SJSA1 (cell line): ENCODE measurements at places on chromosomes 6 and 20.

GRCh38 chr6:121630716-121631115, 195.3 kb downstream of the GJA1 start:
- no peak for DNase-seq

GRCh38 chr6:47042275-47042791, at the start of gene ADGRF1:
Gene ADGRF1, minus strand, starts transcription at chr6:47042332. Its CDS starts 13,271 bp downstream, at chr6:47029061.
- no peak for DNase-seq

- no peak for DNase-seq
Observed at GRCh38 chr6:113358063-113358583, 499.0 kb upstream of the MARCKS start.

- DNase-seq, result peak; percentile 16
Observed at GRCh38 chr6:167409694-167410093, 84.8 kb downstream of the TTLL2 start.

DNA sequence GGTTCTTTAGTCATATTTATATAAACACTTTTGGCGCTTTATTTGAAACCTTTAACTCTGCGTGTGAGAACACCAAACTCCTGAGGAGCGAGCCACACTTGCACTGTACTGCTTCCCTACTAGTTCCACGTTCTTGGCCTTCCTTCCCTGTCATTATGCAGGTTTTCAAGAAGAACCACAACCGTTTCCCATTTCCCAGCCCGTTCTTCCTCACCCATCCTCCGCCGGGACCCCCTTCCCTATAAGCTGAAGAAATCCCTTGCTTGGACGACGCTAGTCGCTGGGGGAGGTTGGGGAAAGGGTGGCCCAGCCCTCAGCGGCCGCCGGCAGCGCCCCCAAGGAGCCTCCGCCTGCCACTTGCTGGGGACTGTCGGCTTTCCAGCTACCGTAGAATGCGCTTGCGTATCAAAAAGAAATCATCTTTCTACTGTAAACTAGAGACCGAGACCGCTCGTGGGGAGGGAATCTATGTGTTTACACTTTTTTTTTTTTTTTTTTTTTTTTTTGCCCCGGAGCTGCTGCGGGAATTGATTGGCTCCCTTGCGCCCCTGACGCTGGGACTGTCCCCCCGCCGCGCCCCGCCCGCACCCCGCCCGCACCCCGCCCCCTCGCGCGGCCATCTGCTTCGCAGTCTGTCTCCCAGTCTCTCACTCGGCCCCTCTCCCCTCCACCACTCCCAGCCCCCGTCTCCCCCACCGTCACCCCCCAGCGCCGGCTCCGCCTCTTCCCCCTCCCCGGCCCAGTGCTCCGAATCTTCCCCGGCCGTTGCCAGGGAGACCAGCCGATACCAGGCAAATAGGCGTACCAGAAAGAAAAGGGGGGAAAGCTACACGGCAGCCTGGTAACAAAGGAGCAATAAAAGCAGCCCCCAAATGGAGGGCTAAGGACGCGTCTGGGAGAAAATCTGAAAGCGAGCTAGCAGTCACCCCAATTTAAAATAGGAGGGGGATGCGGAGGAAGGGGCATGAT, 2.3 kb upstream of the MARCKS start:
- DNase-seq, result peak; percentile 82

GRCh38 chr6:57298741-57299140, 18.7 kb upstream of the PRIM2 start:
- DNase-seq, result no peak

DNA sequence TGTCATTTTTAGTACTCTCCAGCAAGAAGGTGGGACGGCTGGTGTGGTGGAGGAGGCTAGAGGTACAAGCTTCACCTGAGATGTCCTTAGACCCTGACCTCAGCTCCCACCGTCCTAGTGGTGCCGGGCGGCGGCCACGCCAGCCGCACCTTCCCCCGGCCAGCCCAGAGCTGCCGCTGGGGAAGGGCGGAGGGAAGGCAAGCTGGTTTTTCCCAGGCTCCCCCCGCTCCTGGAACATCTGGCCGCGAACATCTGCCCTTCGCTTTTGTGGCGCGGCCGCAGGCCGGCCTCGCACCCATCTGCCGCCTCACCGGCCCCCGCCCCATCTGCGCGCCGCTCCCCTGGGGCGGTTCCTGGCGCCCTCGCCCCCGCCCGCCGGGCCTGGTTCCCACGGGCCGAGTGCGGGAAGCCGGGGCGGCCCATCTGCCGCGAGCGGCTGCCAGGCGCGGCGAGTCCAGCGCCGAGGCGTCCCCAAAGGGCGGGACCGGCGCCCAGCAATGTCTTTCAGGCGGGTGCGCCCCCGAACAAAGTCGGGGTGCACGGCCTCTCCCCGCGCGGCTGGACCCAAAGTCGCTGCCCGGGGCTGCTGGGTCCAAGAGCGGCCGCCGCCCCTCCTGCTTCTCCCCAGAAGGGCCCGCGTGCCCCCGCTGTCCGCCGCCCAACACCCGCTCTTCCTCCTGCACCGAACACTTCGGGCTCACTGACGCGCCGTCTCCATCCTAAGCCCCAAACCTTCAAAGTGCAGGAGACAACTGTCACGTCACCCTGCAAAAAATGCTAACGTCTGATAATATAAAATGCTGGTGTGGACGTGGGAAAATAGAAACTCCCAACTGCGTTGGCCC, 17.3 kb upstream of the ID1 start:
- DNase-seq, result no peak

GRCh38 chr20:40493071-40493470, 196.0 kb downstream of the MAFB start:
- no peak for DNase-seq

DNA sequence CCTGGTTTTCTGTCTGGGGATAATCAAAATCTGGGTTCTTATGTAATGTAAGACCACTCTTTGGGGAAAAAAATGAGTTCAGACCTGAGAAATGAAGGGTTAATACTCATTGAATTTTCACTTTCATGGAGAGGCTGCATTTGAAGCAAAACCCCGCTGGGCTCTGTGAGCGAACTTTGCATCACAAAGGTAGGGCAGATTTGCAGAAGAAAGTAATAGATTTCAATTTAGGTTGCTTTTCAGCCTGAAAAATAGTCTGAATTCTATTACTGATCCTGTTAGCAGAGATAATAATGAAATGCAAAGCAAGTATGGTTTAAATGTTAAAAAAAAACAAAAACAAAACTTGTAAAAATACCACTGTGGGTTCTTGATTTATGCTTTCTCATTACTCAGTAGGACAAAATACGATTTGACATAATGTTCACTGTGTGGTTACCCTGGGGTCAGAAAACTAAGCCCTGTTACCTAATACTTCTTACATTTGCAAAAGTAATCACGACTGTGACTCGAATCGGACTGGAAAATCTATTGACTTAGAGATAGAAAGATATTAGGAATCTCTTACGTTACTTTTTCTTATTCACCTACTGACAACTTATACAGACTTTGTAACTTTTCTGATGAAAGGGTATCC, 72.2 kb downstream of the UST start:
- DNase-seq, result no peak
